ENCODE measurements at places on chromosomes 2 and 18.

DNA sequence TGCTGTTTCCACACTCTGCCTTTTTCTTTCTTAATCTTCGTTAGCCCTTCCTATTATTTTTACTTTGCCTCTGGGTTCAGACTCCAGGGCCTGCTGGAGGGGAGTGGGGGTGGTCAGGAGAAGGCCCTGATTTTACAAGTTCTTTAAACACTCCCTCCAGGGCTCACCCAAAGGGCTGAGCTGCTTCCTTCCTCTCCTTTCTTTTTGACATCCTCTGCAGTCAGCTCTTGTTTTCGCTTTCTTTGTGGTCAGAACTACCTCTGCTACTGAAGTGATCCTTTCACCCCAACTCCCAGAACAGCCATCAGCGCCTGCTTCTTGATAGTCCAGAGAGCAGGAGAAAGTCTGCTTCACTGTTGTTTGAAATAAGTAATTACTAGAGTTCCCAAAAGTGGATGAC is 925.7 kb downstream of the EPHA4 start:
- no peak overlapping the region for H3K4me3 ChIP-seq
- no peak for DNase-seq
- H3K27ac ChIP-seq, result no peak overlapping the region

- no peak for DNase-seq
- no peaks in the 10 kb centered on the region for H3K27me3 ChIP-seq
- H3K4me1 ChIP-seq, result no peaks in the 10 kb centered on the region
Observed at GRCh38 chr2:145408980-145409379, 889.1 kb upstream of the ZEB2 start.

- no peak overlapping the region for H3K4me3 ChIP-seq
- H3K27ac ChIP-seq, result no peak overlapping the region
- H3K4me1 ChIP-seq, result no peaks in the 10 kb centered on the region
- no peak for DNase-seq
- H3K36me3 ChIP-seq, result no peaks in the 10 kb centered on the region
Observed at GRCh38 chr2:109670556-109671411, 56.6 kb downstream of the SOWAHC start.

GRCh38 chr2:50651676-50652075 is 380.3 kb downstream of the NRXN1 start:
- H3K4me1 ChIP-seq, result peaks cover 7% of the 10 kb centered on the region
- H3K36me3 ChIP-seq, result no peaks in the 10 kb centered on the region
- no peaks in the 10 kb centered on the region for H3K27me3 ChIP-seq
- DNase-seq, result no peak

DNA sequence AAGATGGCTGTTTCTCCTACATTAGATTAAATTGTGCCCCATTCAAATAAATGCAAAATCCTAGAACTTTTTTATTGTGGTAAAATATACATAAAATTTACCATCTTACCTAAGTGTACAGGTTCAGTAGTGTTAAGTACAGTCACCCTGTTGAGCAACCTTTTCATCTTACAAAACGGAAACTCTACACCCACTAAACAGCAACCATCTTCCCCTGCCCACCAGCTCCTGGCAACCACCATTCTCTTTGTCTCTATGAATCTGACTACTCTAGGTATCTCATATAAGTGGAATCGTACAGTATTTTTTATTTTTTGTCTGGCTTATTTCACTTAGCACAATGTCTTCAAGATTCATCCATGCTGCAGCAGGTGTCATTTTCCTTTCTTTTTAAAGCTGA is 53.0 kb downstream of the ASXL2 start:
- no peaks in the 10 kb centered on the region for H3K27me3 ChIP-seq
- no peaks in the 10 kb centered on the region for H3K4me1 ChIP-seq
- DNase-seq, result no peak
- no peak overlapping the region for H3K27ac ChIP-seq

GRCh38 chr18:25538175-25538922 is 186.4 kb upstream of the ZNF521 start:
- no peaks in the 10 kb centered on the region for H3K36me3 ChIP-seq
- DNase-seq, result no peak
- no peak overlapping the region for H3K4me3 ChIP-seq
- no peaks in the 10 kb centered on the region for H3K4me1 ChIP-seq

- no peaks in the 10 kb centered on the region for H3K27me3 ChIP-seq
- H3K36me3 ChIP-seq, result no peaks in the 10 kb centered on the region
- peak overlapping the region; percentile 81 for H3K27ac ChIP-seq
Observed at GRCh38 chr2:65055422-65056214, 598 bp upstream of the CEP68 start.

DNA sequence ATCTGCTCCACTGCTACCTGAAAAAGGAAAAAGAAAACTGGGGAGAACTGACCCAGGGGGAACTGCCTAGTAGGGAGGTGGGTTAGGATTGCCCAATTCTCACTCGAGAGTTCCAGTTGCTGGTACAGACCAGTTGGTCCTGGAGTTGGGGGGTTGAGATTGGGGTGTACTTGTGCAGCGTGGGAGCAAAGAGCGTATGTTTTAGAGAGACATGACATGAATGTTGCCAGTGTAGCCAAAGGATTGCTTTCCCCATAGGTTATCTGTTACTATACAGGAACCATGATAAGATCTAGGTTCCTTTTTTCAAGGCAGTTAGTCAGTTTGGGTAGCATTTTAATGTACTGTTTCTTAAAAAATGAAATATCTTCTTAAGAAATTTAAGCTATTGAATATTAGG is 68.6 kb downstream of the APLF start:
- H3K27me3 ChIP-seq, result no peaks in the 10 kb centered on the region
- no peaks in the 10 kb centered on the region for H3K36me3 ChIP-seq
- no peak overlapping the region for H3K27ac ChIP-seq
- H3K4me3 ChIP-seq, result no peak overlapping the region
- DNase-seq, result no peak

GRCh38 chr2:95062242-95063085 is 37.0 kb downstream of the MAL start:
- no peak for DNase-seq
- no peak overlapping the region for H3K4me3 ChIP-seq
- H3K36me3 ChIP-seq, result no peaks in the 10 kb centered on the region
- no peaks in the 10 kb centered on the region for H3K4me1 ChIP-seq

GRCh38 chr2:45012733-45013132 is 3.5 kb upstream of the SIX2 start:
- no peak for DNase-seq
- peaks cover 3% of the 10 kb centered on the region for H3K27me3 ChIP-seq
- H3K4me3 ChIP-seq, result no peak overlapping the region
- no peaks in the 10 kb centered on the region for H3K36me3 ChIP-seq
- no peak overlapping the region for H3K27ac ChIP-seq

- H3K4me3 ChIP-seq, result no peak overlapping the region
- no peak for DNase-seq
- H3K27me3 ChIP-seq, result no peaks in the 10 kb centered on the region
- H3K4me1 ChIP-seq, result no peaks in the 10 kb centered on the region
- no peaks in the 10 kb centered on the region for H3K36me3 ChIP-seq
- H3K27ac ChIP-seq, result no peak overlapping the region
Observed at GRCh38 chr2:15432642-15433256, 128.4 kb downstream of the NBAS start.

DNA sequence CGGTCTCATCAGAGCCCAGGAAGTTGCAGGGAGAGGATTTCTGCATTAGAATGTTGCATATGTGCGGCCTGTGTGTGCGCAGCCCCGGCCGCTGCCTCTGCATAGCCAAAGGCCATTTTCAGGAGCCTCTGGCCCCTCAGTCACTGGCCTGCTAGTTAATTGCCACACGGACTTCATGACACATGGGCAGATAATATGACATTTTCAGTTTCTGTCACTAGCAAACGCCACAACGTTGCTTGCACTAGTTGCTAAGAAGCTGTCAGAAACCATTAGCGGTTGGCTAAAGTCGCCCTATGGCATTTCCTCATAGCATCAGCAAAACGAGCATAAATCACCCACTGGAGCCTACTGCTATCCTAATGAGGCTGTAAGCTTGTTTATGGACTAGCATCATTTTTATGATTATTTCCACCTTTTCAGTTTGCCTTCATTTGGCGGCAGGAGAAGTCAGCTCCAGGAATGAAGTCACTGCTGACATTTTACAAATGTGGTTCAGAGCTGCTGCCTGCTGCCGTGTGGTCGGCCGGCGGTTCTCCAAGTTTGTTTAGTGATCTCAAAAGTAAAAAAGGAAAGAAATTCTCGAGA is 73.7 kb downstream of the MEIS1 start:
- no peak for DNase-seq
- H3K27me3 ChIP-seq, result no peaks in the 10 kb centered on the region
- no peaks in the 10 kb centered on the region for H3K36me3 ChIP-seq
- H3K27ac ChIP-seq, result no peak overlapping the region

DNA sequence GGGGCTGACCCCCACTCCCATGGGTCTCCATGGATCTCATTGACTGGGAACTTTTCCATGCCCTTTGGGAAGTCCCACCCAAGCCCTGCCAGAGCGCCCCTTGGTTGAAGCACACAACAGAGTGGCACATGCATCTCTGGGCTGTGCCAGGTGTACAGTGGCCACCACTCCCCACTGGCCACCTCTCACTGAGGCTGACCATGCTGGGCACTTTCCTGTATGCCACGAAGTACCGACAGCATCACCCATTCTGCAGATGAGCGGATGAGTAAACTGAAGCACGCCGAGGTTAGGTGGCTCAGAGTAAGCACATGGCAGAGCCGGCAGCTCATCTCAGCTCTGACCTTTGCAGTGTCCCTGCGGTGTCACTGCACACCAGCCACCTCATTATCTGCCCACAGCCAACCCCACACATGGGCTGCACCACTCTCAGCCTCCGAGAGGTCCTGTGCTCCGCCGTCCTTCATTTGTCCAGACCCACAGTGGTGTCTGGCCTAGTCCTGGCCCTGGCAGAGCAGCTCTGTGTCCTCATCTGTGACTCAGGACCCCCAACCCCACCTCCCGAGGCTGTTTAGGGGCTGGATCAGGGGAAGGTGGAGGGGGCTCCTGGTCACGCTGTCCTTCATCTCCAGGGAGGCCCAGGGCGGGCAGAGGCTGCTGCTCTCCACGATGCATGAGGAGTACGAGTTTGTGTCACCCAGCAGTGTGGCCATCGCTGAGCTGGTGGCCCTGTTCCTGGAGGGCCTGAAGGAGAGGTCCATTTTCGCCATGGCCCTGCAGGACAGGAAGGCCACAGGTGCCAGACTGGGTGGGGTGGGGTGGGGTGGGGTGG is 18.0 kb upstream of the GPR17 start:
- no peaks in the 10 kb centered on the region for H3K27me3 ChIP-seq
- DNase-seq, result no peak
- H3K4me3 ChIP-seq, result no peak overlapping the region
- no peak overlapping the region for H3K27ac ChIP-seq
- no peaks in the 10 kb centered on the region for H3K4me1 ChIP-seq

GRCh38 chr2:42858140-42859005 is 66.0 kb upstream of the HAAO start:
- H3K27me3 ChIP-seq, result no peaks in the 10 kb centered on the region
- H3K36me3 ChIP-seq, result no peaks in the 10 kb centered on the region
- H3K4me1 ChIP-seq, result no peaks in the 10 kb centered on the region
- no peak overlapping the region for H3K27ac ChIP-seq
- no peak for DNase-seq

DNA sequence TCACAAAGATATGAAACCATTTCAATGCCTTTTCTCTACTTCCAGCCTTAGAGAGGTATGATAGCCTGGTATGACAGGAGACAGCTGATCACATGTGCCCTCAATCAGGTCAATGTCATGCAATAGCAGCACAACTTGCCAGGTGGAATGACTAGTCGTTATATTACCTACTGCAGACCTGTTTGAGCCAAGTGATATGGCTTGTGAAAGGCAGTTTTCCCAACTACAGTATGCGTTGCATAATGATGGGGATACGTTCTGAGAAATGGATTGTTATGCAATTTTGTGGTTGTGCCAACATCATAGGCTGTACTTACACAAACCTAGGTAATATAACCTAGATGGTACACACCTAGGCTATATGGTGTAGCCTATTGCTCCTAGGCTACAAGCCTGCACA is 262.8 kb downstream of the ICOS start:
- H3K27me3 ChIP-seq, result no peaks in the 10 kb centered on the region
- DNase-seq, result no peak
- no peak overlapping the region for H3K4me3 ChIP-seq
- no peaks in the 10 kb centered on the region for H3K36me3 ChIP-seq

DNA sequence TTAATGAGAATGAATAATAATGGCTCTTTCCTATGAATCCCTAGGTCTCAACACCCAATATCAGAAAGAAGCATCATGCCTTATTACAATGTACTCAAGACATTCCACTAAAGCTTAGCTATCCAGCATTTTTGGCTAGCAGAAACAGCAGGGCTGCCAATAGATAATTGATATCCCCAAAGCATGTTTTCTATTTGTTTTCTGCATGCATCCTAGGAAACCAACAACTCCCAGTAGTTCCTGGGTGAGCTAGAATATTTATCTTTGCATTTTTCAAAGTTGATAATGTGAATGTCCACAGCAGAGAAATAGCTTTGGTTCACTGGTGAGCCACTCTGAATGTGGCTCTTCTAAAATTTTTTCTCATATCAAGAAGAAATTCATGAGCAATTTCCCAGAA is 5.8 kb upstream of the ANTXR1 start:
- no peak overlapping the region for H3K4me3 ChIP-seq
- no peak for DNase-seq
- no peak overlapping the region for H3K27ac ChIP-seq

DNA sequence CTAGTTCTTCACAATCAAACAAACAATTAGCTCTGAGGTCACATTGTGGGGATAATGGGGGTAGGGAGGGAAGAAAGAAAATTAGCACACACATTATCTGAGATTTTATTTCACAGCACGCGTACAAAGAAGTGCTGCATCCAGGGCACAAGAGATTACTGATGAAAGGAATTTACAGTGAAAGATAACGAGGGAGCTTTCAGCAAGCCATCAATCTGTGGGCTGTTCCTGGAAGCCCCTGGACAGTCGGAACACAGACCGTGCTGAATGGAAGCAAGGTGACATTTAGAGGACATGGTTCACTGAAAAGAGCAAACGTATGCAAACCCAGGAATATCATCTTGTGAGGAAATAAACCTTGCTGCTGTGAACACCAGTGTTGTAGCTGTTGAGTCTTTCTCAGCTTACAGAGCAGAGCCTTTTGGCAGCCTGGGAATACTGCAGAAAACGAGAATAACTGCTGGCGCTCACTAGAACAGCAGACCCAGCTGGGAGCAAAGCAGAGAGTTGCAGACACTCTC is 63.2 kb downstream of the SCG2 start:
- no peaks in the 10 kb centered on the region for H3K4me1 ChIP-seq
- no peak overlapping the region for H3K27ac ChIP-seq
- H3K4me3 ChIP-seq, result no peak overlapping the region
- H3K27me3 ChIP-seq, result no peaks in the 10 kb centered on the region

DNA sequence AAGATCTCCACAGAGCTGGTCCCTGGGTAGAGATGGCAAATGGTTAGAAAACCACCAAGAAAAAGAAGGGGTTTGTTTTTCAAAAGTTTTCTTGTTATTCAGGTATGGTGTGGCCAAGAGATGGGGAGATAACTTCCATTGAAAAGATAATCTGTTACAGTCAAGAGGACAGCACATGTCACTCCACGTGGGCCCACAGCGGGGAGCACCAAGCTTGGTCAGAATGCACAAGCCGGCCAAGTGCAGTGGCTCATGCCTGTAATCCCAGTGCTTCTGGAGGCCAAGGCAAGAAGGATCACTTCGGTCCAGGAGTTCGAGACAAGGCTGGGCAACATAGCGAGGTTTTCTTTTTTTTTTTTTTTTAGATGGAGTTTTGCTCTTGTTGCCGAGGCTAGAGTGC is 6.0 kb upstream of the LCLAT1 start:
- H3K4me3 ChIP-seq, result no peak overlapping the region
- no peak overlapping the region for H3K27ac ChIP-seq
- H3K4me1 ChIP-seq, result no peaks in the 10 kb centered on the region
- H3K36me3 ChIP-seq, result no peaks in the 10 kb centered on the region

- DNase-seq, result no peak
- H3K27me3 ChIP-seq, result no peaks in the 10 kb centered on the region
- H3K4me3 ChIP-seq, result no peak overlapping the region
- no peaks in the 10 kb centered on the region for H3K36me3 ChIP-seq
Observed at GRCh38 chr2:77725045-77725444, 202.9 kb upstream of the LRRTM4 start.

All from prostate gland (tissue), 2 donors.